ENCODE measurements at places on chromosomes 2 and 18.

DNA sequence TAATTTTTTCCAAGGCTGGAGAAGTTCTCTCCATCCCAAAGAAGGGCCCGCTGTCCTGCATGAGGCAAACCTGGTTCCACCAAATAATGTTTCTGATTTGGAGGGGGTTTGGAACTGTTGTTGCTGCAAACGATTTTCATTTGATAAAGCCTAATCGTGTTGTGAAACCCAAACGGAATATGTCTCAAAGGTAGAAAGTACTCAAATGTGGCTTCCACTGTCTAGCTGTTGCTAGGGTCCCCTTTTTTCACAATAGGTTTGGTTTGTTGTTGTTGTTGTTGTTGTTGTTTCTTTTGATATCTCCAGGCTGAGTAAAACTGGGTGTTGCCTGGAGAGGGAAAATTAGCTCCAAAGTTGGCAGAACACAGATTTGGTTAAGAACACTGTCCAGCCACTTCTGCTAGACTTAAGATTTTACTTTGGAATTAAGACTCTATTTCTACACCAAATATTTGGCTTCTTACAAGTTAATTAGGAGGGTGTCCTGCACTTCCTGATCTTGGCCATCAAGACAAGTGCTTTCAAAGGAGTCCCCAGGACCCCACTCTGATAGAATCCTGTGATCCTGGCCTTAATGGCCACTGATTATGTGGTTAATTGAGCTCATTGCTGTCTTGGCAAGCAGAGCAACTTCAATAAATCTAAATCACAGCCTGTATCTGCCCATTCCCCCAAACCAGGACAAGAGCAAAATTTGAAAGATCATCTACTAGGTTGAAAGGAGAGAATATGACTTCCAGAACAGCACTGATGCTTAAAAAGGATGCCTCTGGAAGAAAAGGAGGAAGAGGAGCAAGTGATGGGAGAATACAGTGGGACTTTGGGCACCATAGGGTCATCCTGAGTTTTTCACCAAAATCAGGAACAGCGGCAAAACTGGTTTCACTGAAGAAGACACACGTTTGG lies 3.3 kb upstream of the HOXD13 start:
- DNase-seq: no peak

DNA sequence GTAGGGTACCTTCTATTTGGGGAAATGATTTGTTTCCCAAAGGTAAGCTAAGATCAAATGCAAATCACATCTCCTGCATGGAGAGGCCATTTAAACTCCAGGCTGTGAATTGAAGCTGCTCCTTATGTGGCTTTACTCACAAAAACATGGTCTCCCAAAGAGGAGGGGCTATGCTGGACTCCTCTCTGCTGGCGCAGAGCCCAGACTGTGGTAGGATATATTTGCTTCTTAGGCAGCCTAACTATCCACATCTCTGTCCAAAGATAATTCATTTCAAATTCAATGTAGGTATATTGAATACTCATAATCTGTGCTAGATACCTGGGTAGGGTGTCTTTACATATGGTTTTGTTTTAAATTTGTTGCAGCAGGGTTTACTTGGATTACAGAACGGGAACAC lies 358.5 kb downstream of the ALK start:
- no peak for DNase-seq

- DNase-seq: no peak
These were observed 58.5 kb downstream of the SMAD7 start for GRCh38 chr18:48892146-48892855.

DNA sequence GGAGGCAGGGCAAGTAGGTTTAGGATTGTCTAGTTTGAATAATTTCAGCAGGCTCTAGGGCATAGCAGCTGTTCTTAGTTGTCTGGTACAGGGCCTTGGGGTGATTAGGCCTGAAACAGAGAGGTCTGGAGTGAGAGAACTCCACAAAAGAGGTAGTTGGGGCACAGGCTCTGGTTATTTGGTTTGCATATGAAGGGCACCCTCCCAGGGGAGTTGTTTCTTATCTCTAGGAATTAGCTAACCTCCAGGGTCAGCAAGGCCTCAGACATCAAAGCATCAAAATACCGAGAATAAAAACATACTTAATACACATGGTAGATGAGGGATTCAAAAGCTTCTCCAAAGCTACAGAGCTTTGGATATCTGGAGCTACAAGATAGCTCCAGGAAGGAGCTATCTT lies 38.3 kb upstream of the SLC14A2 start:
- DNase-seq: no peak

DNA sequence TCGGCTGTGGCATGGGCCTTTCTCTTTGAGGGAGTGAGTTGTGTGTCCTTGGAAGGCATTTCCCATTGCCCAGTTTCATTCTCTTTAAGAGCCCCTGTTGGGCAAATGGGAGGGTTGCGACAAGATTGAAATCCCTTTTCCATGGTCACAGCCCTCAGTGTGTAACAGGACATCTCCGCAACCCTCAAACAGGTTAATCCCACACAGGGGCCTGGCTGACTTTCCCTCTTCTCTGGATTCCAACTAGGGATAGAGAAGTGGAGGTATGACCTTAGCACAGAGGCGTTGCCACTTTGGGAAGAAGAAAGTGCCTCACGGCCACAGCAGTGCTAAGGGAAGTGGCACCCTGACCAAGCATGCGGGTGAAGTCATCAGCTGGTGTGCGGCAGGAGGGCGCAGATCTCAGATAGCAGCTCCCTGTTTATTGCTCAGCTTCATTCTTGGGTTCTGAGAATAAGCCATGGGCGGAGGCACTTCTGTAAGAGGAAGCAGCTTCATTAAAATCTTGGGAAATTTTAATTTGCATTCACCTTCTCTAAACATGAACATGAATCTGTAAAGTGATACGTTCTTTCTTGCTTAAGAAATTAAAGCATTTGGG lies 256.5 kb downstream of the GBX2 start:
- no peak for DNase-seq

- DNase-seq: no peak
These were observed 2.9 kb downstream of the MYL12A start for GRCh38 chr18:3250237-3251107.

GRCh38 chr2:171956135-171956825 lies 34.0 kb downstream of the HAT1 start:
- no peak for DNase-seq

GRCh38 chr18:41992066-41992465 lies 37.0 kb downstream of the PIK3C3 start:
- no peak for DNase-seq

- no peak for DNase-seq
These were observed 122.0 kb upstream of the MGAT5 start for GRCh38 chr2:134131681-134132489.

- no peak for DNase-seq
These were observed 55.3 kb upstream of the HK2 start for GRCh38 chr2:74778381-74779264.

DNA sequence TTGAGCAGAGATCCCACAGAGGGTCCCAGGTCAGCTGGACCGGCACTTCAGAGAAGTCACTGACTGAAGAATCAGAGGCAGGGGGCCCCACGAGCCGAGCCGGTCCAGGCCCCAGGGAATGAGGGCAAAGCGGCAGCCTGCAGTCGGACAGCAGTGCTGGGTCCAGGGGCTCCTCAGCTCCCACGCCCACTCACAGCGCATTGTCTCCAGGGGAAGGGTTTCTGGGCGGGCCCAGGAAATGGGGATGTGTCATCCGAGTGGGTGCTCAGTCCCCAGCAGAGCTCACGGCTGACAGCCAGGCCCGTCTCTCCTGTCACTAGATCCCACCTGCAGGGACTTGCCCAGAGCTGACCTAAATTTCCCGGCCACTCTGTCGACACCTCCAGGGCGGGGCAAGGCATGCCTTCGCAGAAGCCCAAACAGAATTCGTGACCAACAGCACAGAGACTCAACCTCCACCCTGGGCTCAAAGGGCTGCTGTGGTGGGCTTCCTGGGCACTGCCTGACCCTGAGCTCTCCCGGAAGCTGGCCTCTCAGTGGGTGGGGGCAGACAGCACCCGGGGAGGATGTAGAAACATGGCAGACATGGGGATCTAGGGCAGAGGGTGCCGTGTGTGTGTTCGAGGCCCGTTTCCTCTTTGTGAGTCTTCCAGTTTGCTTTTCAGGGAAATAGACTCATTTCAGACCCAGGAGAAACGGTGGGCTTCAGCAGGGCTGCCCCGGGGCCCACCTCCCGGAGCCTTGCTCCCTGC lies 42.1 kb upstream of the TAF1B start:
- peak; percentile 23 for DNase-seq

DNA sequence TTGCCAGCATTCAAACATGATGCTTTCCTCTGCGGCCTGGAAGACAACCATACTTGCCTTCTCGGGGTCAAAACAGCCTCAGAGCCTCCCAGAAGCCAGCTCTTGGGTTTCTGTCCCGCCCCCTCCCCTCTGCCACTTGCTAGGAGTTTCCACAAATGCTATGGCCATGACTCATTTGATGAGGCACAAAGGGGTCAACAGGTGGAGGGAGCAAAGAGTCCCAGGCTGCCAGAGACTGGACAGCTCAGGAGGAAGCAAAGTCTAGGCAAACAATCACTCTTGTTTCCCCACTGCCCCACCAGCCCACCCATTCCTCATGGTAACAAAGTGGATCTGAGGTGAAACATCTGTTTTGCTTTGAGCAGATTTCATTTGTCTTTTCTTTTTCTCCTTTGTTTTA lies 551.1 kb downstream of the TNS1 start:
- no peak for DNase-seq

DNA sequence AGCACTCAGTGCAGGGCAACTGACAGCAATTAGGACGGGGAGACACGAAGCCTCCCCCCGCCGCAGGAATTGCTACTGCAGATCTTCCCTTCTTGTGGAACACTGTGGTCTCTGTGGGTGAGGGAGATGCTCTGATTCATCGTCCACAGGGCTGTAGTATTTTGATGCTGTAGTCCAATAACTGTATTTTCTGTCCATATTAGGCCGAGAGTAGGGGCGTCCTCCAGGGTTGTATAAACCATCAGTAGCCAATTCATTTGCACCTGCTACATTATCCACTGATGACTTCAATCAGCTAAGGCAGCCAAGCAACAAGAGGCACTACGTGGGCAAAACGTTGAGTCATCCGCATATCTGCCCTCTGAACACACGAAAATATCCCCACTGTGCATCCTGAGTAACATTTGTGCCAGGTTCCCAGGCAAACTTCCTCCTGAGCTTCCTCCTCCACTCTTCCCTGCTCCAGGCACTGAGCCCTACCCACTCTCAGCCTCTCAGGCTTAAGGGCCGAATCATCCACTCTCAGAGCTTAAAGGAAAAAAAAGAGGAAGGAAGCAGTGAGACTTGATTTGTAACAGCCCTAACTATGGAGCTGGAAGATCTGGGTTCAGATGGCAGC lies 62.1 kb downstream of the LBH start:
- DNase-seq: no peak

DNA sequence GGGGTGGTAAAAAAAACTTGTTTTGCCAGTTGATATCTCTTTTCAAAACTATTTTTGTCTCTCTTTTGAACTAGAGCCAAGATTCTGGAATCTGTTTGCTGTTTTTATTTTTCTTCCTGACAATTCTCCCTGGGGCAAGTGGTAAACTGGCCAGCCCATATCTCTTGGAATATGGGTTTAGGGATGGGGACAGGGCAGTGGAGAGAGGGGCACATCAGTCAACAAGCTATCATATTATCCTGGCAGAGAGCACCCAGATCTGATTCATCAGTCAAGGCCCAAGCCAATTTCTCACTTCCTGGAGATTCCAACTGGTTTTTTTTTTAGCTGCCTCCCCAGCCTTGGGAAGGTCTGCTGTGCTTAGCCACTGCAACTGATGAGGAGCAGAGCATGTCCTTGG lies 52.3 kb downstream of the ARHGAP28 start:
- DNase-seq: no peak

GRCh38 chr2:288758-289361 lies 969 bp upstream of the ALKAL2 start:
- no peak for DNase-seq

DNA sequence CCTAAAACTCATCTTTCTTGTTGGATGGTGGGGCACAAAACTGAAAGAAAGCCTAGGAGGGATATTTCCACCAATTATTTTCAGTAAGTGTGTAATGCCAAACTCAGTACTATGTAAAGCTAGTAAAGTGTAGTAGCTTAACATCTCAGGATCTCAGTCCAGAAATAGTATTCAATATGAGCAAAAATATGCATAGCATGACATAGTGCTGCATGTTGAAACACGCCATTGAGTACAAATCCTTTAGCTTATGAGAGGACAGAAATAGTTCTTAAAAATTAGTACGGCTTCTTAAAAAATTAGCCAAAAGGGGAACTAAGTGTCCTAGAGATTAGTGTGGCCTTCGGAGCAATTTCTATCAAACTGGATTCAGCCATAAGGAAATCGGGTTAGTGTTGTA lies 21.7 kb upstream of the ATL2 start:
- no peak for DNase-seq

DNA sequence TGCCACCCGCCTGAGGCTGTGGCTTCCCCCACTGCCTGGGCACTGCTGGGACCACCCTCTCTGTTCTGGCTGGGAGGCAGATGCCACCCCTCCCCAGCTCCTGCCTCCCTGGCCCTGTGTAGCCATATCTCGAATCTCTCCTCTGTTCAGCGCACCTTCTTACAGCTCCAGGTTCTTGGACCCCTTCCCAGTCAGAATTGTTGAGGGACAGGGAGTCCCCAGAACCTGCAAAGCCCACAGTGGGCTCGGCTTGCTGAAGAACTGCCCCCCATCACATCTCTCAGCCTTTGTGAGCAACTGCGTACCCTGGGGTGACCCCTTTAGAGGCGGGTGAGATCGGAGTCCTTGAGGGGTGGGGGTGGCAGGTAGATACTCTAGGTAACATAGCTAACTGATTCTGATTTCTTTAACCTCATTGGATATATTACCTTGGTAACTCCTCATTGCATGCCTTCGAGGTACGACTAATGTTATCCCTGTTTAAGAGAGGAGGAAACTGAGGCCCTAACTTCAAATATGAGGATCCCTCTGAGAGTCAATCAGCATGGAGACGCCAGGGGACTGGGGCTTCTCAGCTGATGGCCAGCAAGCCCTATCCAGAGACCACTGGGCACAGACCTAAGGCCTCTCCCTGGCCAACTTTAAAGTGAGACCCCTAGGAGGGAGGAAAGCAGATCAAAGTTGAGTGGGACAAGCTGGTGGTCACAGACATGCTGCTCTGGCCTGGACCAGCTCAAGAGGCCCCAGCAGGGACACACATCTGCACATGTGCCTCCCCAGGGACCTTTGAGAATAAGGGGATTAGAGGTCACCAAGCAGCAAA lies 101.3 kb downstream of the CAPN13 start:
- no peak for DNase-seq

Data from activated T-cell treated with anti-CD3 and anti-CD28 coated beads for 24 hours (primary cell).